RKO (cell line): ENCODE measurements at places on chromosomes 3 and 15.

DNA sequence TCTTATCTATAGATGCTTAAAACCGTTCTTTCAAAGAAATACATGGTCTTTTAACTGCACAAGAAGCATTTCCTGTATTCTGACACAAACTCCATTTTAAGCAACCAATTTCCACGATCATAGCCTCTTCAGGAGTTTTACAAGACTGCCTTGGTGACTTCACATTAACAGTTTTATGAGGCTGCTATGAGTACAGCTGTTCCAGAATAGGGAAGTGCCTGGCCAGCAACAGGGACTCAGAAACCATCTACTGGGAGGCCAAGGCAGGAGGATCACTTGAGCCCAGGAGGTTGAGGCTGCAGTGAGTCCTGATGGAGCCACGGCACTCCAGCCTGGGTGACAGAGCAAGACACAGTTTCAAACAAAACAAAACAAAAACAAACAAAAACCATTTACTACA, 78.4 kb downstream of the B3GNT5 start:
- DNase-seq, result no peak

- no peak for DNase-seq
Measured at GRCh38 chr15:70635895-70636294, 127.5 kb downstream of the UACA start.

- no peak for DNase-seq
Measured at GRCh38 chr3:190621927-190622326, 108.0 kb downstream of the IL1RAP start.

DNA sequence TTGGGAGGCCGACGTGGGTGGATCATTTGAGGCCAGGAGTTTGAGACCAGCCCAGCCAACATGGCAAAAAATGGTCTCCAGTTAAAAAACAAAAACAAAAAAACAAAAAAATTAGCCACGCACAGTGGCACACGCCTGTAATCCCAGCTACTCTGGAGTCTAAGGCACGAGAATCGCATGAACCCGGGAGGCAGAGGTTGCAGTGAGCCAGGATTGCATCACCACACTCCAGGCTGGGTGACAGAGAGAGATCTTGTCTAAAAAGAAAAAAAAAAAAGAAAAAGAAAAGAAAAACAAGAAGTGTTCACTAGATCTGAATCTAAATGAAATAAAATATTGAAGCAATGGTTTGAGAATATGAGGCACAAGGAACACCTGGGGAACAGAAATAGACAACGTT, 36.7 kb downstream of the SLC9A9 start:
- no peak for DNase-seq

DNA sequence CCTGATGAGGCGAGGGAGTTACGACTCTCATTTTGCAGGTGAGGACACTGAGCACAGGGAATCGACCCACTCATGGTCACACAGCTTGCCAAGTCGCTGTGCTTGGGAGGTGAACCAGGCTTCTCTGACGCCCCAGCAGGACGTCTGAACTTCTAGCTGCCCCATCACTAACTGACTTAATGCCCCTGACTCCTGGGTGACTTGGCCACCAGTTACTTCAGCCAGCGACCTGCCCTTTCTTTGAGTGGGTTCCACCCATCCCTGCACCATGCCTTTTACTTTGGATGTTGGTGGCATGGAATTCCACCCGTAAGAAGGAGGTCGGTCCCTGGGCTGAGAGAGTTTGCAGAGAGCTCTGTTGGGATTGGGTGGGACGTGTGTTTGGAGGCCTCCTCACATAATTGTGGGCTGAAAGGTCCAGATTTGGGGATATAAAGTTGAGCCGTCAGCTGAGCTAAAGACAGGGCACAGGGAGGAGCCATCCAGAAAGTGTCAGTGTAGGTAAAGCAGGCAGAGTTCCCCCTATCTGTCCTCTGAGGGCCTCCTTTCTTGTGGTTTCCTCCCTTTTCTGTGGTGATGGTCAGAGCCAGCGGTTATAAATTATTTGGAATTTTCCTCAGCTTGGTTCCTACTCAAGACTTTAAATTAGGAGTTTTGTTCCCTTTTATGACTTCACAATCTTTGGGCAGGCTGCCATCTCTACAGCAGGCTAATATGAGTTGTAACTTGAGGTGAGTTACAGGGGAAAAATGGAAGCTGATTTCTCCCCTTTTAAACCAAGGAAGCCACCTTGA, 55.0 kb downstream of the FLNB start:
- DNase-seq, result peak; percentile 20

DNA sequence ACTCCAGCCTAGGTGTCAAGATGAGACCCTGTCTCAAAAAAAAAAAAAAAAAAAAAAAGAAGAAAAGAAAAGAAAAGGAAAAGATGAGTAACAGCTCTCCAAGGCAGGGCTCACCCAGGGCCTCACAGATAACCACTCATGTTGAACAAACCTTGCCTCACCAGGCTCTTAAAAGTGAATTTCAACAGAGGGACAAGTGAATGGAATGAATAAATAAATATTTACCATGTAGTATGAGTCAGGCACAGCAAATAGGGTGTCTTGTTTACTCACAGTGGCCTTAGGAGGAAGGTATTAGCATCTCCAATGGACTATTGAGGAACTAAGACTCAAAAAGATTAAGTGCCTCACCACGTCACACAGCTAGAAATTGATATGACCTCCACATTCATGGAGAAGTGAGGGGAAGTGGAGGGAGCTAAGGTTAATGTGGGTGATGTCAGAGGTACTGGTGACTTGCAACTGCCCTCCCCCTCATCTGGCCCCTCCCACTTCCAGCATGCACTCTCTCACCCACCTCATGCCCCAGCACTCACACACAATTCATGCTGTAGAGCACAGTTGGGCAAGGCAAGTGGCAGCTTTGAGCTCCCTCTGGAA, 255.5 kb downstream of the UACA start:
- DNase-seq, result no peak

DNA sequence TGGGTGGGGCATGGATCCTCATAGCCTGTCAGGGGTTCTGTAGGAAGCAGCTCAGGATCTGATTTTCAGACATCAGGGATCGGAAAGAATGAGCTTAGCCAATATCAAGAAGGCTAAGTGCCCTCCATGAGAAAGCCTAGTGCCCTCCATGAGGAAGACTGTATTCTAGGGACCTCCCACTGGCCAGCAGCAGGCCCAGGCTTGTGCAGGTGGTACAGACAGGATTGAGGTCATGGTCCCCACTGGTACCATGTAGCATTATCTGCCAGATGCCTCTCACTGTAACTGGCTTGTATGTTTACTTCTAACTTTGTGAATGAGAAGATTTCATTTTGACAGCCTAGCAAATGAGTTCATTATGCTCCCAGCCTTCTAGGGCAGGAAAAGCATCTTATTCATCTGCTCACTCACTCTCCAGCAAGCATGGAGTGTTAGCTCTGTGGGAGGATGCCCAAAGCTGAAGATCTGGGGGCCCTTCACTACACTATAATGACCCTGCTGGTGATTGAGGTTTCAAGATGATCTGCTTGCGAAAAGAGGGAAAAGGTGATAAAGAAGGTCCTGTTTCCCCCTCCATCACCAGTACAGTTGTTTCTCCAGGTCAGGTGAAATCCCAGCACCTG, 7.5 kb downstream of the EPHB1 start:
- no peak for DNase-seq

DNA sequence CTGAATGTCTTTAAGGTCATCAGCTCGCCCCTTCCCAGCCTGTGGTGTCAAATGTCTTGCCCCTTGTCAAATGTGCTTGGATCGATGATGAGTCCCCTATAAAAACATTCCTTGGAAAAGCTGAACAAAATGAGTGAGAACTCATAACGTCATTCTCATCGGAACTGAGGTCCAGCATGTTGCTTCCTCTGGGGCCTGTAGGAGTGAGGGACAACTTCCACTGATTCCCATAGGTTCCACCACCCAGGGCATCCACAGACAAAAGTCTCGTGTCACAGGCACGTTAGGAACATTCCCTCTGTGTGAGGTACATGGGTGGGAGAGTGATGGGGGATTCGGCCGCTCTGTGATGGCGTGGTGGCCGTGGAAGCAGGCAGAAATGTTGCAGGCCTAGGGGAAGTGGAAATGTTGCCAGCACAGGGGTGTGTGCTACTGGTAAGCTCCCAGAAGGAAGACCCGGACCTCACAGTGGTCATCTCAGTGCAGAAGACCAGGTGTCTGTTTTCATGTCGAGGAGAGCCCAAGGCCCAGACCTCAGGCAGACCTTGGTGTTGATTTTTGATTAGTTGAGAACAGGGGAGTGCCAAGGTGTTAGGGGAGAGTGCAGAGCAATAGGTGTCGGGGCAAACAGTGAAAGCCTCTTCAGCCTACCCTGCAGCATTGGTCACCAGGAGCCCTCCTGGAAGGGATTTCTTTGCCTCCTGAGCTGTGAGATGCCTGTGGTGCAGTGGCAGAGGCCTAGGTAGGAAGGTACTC, 96.8 kb downstream of the SNRPN start:
- no peak for DNase-seq

GRCh38 chr3:147392625-147392946, 13.8 kb downstream of the ZIC4 start:
- no peak for DNase-seq
